Thoracic aorta (tissue), 2 donors: ENCODE measurements at places on chromosomes 4 and X. TPM values are rescaled to one million over a fixed set of nuclear protein-coding genes. Genes with fewer than 3 reads are reported as not detected.

DNA sequence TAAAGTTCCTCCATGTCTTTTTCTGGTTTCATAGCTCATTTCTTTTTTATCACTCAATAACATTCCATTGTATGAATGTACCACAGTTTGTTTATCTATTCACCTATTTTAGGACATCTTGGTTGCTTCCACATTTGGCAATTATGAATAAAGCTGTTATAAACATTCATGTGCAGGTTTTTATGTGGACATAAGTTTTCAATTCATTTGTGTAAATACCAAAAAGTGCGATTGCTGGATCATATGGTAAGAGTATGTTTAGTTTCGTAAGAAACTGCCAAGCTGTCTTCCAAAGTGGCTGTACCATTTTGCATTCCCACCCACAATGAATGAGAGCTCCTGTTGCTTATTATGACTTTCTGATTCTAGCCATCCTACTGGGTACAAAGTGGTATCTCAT lies 36.3 kb upstream of the ZFX start:
- DNase-seq, result no peak

GRCh38 chrX:43809463-43809862 lies 72.8 kb downstream of the MAOB start:
- DNase-seq, result no peak

DNA sequence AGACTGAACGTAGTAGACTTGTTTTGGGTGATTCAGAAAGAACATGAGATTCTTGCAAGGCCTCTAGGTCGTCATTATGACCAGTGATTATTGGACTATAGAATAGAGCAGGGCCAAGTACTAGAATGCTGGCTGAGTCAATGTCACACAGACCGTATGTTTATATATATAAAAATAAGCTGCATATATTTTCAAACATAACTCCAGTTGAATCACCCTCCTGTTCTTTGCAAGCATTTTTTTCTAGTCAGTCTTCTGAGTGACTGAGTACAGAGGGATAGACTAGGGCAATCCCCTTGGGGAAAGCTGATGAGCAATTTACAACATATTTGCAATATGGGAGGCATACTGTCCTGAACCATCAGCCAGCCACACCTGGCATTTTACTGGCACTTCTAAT lies 48.4 kb upstream of the PRPS1 start:
- no peak for DNase-seq

DNA sequence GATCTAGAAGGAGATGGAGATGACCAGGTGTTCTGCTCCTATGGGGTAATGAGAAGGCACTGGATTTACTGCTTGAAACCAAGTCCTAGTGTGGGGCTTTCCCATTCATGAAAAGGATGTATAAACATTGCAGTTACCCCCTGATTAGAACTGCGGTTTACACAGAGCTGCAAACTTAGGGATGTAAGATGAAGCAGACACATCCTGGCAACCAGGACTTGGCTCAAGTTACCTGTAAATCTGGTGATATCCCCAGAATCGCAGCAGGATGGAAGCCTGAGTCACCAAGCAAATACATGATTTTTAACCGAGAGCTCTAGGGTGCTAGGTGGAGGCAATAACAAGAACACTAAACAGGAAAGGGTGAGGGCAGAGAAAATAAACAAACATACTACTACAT lies 178.6 kb upstream of the MAMLD1 start:
- DNase-seq, result no peak

- no peak for DNase-seq
Observed at GRCh38 chr4:102343964-102344519, 1.2 kb downstream of the SLC39A8 start.

- DNase-seq, result peak; percentile 24
Observed at GRCh38 chr4:138680989-138681604, 334.5 kb upstream of the NOCT start.

DNA sequence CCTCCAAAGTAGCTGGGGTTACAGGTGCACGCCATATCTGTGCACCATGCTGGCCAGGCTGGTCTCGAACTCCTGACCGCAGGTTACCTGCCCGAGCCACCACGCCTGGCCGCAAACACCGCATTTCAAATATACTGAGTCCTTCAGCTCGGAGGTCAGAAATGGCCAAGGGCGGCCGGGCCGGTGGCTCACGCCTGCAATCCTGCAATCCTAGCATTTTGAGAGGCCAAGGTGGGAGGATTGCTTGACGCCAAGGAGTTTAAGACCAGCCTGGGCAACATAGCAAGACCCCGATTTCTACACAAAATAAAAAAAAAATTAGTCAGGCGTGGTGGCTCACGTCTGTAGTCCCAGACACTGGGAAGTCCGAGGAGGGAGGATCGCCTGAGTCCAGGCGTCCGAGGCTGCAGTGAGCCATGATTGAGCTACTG lies 71.9 kb upstream of the PPP2R3B start:
- DNase-seq, result no peak

- DNase-seq, result no peak
Observed at GRCh38 chr4:26021417-26022345, 107.7 kb downstream of the SMIM20 start.

CYBB gene
- total RNA-seq, result 39.9 TPM

DNA sequence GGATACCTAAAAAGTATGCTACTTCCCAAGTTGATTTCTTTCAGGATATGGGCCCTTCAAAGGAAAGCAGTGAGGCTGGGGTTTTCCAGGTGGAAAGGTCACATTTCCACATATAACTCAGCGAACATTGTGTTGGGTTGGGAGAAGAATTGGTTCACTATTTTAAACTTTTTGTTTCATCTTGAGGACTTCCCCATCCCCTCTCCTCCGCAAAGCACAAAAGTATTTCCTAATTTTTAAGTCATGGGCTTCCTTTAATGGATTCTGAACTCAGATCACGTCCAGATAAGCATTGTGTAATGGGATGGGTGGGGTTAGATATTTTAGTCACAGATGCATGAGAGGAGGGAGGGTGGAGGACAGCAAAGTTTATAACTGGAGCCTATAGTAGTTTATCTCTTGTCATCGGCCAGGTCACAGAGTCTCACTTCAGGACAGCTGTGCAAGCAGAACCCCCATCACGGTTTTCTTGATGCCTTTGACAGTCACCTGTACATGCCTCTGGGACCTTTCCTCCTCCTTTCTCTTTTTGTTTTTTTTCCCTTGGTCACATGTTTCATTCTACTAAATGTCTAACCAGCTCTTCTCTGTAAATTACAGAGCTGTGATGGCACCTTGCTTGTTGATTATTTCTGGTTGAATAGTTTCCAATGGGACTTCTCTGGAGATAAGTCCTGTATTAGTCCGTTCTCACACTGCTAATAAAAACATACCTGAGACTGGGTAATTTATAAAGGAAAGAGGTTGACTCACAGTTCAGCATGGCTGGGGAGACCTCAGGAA lies 115.4 kb downstream of the PTTG2 start:
- DNase-seq, result no peak

DNA sequence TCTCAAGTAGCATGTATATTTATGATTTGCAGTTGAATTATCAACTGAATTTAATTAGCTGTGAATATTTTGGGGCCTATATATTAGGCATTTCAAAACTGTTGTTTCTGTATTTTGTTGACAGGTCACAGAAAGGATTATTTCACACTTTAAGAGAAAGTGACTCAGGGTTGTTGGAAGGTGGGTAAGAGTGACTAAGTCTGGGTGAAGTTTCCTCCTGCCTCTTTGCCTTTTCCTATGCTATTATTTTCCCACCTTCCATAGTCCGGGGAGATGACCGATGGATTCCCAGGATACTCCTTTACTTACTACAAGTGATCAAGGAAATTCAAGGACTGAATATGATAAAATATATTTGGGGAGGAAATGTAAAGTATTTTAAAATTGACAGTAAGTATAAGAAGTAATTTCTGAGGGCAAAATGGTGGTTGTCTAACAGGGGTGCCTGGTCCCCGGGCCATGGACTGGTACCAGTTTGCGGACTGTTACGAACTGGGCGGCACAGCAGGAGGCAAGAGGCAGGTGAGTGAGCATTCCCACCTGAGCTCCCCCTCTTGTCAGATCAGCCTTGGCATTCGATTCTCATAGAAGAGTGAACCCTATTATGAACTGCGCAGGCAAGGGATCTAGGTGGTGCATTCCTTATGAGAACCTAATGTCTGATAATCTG lies 175.5 kb upstream of the GPRIN3 start:
- DNase-seq, result no peak

GRCh38 chr4:8882239-8882638 lies 10.6 kb upstream of the HMX1 start:
- no peak for DNase-seq

DNA sequence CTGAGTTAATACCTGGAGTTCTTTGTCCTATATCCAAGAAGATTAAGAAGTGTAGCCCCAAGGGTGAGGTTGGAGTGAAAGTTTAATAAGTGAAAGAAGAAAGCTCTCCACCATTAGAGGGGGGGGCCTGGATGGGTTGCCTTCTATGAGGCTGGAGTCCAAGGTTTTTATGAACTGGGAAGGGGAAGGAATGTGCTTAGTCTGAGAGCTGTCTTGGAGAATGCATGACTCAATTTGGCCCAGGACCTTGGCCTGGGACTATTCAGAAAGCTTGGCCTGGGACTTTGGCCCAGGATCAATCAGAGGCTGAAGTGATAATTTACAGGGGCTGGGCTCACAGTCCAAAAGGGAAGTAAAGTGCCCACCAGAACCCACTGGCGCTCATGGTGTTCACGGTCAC lies 1049.0 kb upstream of the GRIA3 start:
- no peak for DNase-seq

ARX gene
- total RNA-seq, result not detected

FUNDC1 gene
- total RNA-seq, result 3.8 TPM

- no peak for DNase-seq
Observed at GRCh38 chr4:101931619-101932018, 141.1 kb downstream of the BANK1 start.

- DNase-seq, result no peak
Observed at GRCh38 chr4:39037941-39038340, 5.7 kb upstream of the TMEM156 start.

DNA sequence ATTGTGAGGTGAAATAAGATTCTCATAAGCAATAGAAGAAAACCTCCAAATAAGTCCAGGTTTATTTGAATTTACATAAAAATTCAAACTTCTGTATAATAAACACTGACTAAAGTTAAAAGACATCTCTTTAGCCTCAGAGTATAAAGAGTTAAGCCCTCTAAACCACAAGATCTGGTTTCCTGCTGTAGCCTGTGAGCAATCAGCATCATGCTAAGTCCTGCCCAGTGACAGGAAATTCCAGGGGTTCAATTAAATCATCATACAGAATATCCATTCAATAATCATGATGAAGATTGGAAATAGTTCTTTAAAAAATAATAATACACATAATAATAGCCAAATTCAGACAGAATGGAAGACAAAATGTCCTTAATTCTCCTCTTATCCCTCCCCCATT lies 139.2 kb upstream of the DGKK start:
- DNase-seq, result no peak

GRCh38 chrX:11619441-11619840 lies 46.3 kb downstream of the ARHGAP6 start:
- DNase-seq, result no peak

- no peak for DNase-seq
Observed at GRCh38 chr4:61828960-61829359, 628.8 kb downstream of the ADGRL3 start.

DNA sequence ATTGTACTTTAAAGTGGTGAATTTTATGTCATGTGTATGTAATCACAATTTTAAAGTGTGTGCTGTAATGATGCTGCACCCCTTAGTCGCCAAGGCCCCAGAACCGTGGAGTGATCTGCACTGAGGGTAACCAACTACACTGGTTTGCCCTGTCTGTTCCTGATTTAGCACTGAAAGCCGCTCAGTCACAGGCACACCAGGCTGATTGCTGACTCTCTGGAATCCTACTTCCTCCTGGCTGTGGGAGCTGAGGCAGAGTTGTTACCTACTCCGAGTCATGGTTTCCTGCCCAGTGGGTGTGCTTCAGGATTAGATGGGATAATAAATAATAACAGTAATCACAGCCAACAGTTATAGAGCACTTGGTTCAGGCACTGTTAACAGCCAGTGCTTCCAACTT lies 645.4 kb downstream of the BCOR start:
- DNase-seq, result no peak

- no peak for DNase-seq
Observed at GRCh38 chr4:140906993-140907962, 151.1 kb upstream of the TBC1D9 start.

- DNase-seq, result peak; percentile 42
Observed at GRCh38 chr4:54091637-54092404, 8.1 kb upstream of the GSX2 start.

DNA sequence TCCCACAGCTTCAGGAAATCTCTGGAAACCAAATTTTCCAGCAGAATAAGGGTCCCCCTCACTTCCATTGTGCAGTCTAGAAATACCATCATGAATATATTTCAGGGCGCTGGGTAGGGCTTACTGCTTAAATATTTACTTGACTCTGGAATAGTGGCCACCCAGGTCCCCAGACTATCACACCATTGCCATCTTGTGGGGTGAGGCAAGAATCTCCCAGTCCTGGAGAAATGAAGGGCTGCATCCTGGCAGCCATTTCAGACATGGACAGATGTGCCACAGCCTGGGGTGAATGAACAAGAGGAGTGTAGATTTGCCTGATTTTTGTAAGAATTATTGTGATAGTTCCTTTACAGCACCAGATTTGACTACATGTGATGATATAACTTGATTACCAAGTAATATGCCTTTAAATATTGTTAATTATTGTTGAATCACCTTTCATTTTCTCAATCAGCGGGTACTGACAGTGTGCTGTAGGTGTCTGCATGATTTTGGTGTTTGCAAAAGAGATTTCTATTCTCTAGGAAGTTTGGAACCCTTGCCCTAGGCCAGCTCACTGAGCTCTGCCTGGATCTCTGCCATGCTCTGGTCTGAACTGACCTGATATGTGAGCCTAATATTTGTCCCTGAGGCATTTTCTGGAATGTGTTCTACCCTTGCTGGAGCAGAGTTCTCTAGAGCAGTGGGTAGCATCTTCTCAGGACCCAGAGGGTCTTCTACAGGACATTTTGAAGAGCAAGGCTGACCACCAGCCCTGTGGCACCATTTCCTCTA lies 183.4 kb downstream of the KIT start:
- no peak for DNase-seq

DNA sequence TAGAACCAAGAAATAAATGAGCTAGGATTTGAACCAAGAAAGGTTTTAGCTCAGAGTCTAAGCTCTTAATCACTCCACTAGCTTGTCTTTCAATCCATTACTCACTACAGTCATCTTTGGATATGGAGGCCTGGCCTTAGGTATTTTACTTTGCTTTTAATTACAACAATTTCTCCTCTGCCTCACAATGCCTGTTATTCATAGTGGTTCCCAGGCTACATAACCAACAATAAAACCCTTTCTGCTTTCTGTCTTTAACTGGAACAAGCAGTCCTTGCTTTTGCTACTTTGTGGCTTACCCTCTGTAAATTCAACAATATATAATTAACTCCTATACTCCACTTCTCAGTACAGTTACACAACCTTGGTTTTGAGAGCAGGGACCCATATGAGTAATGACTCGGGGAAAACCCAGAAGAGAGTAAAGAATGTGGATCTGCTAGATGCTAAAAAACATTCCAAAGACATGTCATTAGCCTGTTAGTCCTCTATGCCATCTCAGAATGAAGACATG lies 94.7 kb upstream of the NAP1L5 start:
- DNase-seq, result no peak

F8A3 gene
- total RNA-seq, result 34.4 TPM
